ENCODE measurements at places on chromosomes 12 and 14.

- 0 out of 2 replicates have a peak, but pooled peaks cover 4% of the 10 kb centered on the region for H3K4me1 ChIP-seq
- no peaks in the 10 kb centered on the region for H3K27me3 ChIP-seq
- DNase-seq: peak; percentile 47
- H3K27ac ChIP-seq: no peak overlapping the region
Observed at GRCh38 chr12:12645485-12645884, 33.8 kb downstream of the CREBL2 start.

DNA sequence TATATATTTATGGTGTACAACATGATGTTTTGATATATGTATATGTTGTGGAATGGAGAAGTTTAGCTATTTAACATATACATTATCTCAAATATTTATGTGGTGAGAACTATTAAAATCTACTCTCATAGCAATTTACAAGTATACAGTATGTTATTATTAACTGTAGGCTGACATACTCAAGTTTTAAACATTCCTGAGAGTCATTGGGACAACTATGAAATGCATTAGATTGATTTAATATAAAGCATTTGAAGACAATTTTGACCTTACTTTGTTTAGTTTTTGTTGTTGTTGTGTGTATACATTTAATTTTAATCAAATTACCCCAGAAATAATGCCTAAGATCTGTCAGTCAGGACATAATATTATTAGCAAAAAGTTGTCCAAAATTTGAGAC, 99.5 kb downstream of the LRRK2 start:
- H3K27ac ChIP-seq: no peak overlapping the region
- no peaks in the 10 kb centered on the region for H3K36me3 ChIP-seq
- H3K27me3 ChIP-seq: no peaks in the 10 kb centered on the region
- H3K4me3 ChIP-seq: no peak overlapping the region
- DNase-seq: no peak

GRCh38 chr12:128813883-128814282, 9.9 kb downstream of the SLC15A4 start:
- peaks cover 7% of the 10 kb centered on the region for H3K4me1 ChIP-seq
- no peak for DNase-seq
- H3K27me3 ChIP-seq: no peaks in the 10 kb centered on the region

DNA sequence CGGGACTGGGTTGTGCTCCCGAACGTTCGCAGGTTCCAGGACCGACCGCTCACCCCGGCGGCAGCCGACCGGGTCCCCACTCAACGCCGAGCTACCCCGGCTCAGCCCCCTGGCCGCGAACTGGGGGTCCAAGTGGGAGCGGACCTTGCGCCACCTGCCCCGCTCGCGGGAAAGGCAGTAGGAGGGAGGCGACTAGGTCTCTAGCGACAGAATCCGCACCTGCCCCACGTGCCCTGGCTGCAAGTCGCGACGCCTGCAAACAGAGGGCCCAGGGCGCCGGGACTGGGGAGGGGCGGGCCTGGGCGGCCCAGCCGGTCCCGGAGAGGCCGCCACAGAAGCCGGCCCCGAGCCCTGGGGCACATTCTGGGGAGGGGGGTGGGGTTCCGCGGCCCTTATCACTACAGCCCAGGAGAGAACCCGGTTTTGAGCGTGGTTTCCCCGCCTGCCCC, 239.2 kb upstream of the CPNE8 start:
- peak; percentile 60 for DNase-seq
- no peak overlapping the region for H3K4me3 ChIP-seq
- no peaks in the 10 kb centered on the region for H3K27me3 ChIP-seq
- no peak overlapping the region for H3K27ac ChIP-seq
- H3K36me3 ChIP-seq: peaks cover 1% of the 10 kb centered on the region

- no peaks in the 10 kb centered on the region for H3K27me3 ChIP-seq
- no peak for DNase-seq
- no peaks in the 10 kb centered on the region for H3K36me3 ChIP-seq
- H3K4me1 ChIP-seq: no peaks in the 10 kb centered on the region
Observed at GRCh38 chr14:76131071-76131965, 20.4 kb upstream of the GPATCH2L start.

- H3K27me3 ChIP-seq: no peaks in the 10 kb centered on the region
- H3K36me3 ChIP-seq: peaks cover 3% of the 10 kb centered on the region
Observed at GRCh38 chr14:28577711-28578131, 188.9 kb upstream of the FOXG1 start.

DNA sequence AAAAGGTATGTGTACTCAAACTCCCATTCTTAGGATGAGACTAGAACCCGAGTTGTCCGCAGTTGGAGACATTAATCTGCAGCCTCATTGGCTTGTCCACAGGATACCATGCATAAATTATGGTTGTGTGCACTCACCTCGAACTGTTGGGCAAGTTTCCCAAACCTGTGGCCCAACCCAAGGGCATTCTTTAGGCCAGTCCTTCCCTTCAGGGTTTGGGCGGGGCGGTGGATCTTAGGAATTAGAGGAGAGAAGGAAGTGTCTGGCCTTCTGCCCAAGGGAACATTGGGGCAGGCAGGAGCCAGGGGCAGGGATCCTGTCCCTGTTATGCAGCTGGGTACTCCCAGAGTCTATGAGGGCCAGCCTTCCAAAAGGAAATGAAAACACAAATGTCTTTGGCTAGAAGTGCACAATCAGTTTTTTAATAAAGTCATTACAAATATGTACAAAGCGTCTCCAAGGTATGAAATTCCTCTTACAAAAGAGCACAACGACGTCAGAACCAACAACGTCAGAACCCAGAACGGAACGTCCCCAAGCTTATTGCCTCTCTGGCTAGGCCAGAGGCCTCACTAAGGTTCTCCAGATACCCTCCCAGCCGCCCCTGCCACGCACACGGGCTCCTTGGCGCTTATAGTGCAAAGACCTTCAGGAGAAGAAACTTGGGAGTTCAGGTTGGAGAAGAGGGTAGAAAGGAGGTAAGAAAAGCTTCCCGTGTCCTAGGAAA, 25.3 kb downstream of the HRK start:
- no peaks in the 10 kb centered on the region for H3K27me3 ChIP-seq
- H3K36me3 ChIP-seq: no peaks in the 10 kb centered on the region
- no peak overlapping the region for H3K4me3 ChIP-seq
- no peak overlapping the region for H3K27ac ChIP-seq
- DNase-seq: no peak

DNA sequence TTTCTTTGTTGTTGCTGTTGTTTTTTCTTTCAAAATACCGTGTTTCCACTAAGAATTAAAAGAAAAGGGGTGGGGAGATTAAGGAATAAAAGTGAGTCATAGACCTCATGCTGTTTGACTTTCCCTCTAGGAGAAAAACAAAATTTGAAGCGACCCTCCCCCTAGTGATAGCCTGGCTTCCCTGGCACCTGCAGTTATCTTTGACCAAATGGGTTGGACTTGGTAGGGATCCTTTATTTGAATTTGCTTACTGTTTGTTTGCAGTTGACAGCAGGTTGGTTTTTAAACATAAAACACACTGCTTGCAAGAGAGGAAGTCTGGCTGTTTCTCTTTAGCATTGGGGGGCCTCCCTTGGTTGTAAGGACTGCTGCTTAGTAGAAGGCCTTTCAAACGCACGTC, 14.0 kb downstream of the OTX2 start:
- DNase-seq: no peak
- peak overlapping the region; percentile 54 for H3K4me3 ChIP-seq
- peaks cover 7% of the 10 kb centered on the region for H3K4me1 ChIP-seq
- peaks cover 12% of the 10 kb centered on the region for H3K36me3 ChIP-seq
- H3K27ac ChIP-seq: no peak overlapping the region

GRCh38 chr12:105928436-105928835, 210.3 kb downstream of the NUAK1 start:
- peaks cover 3% of the 10 kb centered on the region for H3K4me1 ChIP-seq
- DNase-seq: no peak
- H3K4me3 ChIP-seq: no peak overlapping the region

DNA sequence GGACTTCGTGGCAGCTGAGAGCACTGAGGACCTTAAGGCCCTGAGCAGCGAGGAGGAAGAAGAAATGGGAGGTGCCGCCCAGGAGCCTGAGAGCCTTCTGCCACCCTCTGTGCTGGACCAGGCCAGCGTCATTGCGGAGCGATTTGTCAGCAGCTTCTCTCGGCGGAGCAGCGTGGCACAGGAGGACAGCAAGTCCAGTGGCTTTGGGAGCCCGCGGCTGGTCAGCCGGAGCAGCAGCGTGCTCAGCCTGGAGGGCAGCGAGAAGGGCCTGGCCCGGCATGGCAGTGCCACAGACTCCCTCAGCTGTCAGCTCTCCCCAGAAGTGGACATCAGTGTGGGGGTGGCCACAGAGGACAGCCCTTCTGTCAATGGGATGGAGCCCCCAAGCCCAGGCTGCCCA, 37.0 kb downstream of the PLEKHG3 start:
- no peaks in the 10 kb centered on the region for H3K4me1 ChIP-seq
- no peak for DNase-seq
- no peak overlapping the region for H3K4me3 ChIP-seq
- no peaks in the 10 kb centered on the region for H3K27me3 ChIP-seq
- no peak overlapping the region for H3K27ac ChIP-seq

DNA sequence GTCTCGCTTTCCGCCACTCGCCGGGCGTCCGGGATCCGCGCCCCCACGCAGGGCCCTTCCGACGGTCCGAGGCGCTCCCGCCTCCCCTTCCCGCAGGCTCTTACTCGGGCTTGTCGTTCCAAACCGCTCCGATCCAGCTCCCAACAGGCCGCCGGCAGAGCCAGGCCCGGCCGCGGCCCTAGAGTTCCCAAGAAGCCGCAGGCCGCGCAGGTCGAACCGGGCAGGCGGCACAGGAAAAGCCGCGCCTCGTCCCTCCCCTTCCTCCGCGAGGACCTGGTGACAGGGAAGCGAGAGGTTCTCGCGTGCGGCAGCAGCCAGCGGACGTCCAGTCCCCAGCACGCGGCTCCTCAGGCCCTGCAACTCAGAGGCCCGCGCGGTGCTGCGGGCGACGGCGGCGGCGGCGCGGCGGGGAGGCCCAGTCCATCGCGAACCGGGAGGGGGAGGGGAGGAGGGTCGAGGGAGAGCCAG, 272 bp downstream of the HECTD1 start:
- DNase-seq: no peak
- H3K27me3 ChIP-seq: no peaks in the 10 kb centered on the region
- peak overlapping the region; percentile 57 for H3K27ac ChIP-seq
- peaks cover 23% of the 10 kb centered on the region for H3K36me3 ChIP-seq
- H3K4me1 ChIP-seq: no peaks in the 10 kb centered on the region
- H3K4me3 ChIP-seq: peak overlapping the region; percentile 91
